SK-N-DZ (cell line): ENCODE measurements at places on chromosomes 7 and 10.

DNA sequence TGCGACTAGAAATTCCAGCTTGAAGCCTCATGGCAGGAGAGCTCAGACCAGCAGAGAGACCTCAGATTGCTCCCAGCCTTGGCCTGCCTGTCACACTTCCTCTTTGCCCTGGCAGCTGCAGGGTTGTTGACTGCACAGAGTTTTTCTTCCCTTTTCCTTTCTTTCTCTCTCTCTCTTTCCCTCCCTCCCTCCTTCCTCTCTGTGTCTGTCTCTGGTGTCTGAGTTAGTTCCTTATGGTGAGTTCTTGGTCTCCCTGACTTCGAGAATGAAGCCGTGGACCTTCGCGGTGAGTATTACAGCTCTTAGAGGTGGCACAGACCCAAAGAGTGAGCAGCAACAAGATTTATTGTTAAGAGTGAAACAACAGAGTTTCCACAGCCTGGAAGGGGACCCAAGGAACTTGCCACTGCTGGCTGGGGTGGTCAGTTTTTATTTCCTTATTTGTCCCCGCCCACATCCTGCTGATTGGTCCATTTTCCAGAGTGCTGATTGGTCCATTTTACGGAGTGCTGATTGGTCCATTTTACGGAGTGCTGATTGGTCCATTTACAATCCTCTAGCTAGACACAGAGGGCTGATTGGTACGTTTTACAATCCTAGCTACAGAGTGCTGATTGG lies 266.3 kb downstream of the RPS24 start:
- DNase-seq = no peak

- DNase-seq = no peak
Observed at GRCh38 chr10:103703941-103704919, 151.1 kb downstream of the SH3PXD2A start.

- no peak for DNase-seq
Observed at GRCh38 chr7:148821422-148821821, 62.7 kb downstream of the EZH2 start.

- DNase-seq = no peak
Observed at GRCh38 chr7:136173874-136174273, 196.7 kb upstream of the MTPN start.

GRCh38 chr7:46775020-46775419 lies 806.9 kb downstream of the TNS3 start:
- no peak for DNase-seq

GRCh38 chr7:147516391-147516790 lies 1074.2 kb upstream of the C7orf33 start:
- DNase-seq = no peak

DNA sequence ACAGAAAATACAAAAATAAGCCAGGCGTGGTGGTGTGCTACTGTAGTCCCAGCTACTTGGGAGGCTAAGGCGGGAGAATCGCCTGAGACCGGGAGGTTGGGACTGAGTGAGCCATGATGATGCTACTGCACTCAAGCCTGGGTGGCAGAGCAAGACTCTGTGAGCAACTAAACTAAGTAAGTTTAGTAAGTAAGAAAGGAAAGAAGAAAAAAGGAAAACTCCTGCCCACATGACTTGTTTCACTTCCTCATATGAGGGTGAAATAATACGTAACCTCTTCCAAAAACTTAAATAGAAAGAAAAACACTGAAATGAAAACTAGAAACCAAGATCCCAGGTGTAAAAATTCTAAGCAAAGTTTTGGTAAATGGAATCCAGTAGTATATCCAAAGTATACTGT lies 79.6 kb downstream of the LARP4B start:
- DNase-seq = no peak

DNA sequence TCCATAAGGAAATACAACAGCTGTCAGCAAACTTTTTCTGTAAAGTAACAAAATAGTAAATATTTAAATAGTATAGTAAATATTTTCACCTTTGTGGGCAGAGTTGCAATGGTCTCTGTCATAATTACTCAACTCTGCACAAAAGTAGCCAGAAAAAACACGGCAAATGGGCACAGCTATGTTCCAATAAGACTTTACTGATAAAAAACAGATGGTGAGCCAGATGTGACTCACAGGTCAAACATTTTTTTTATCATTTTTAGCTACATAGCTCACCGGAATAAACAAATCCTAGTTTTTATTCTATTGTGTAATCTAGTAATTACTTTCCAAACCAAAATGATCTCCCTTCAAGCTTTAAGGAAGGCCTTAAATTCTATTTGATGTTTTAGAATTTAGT lies 55.3 kb downstream of the NCAPG2 start:
- DNase-seq = no peak

- peak; percentile 92 for DNase-seq
Observed at GRCh38 chr10:7687228-7687907, 15.7 kb upstream of the ITIH2 start.

GRCh38 chr10:110812583-110812982 lies 59.1 kb upstream of the PDCD4 start:
- DNase-seq = no peak

DNA sequence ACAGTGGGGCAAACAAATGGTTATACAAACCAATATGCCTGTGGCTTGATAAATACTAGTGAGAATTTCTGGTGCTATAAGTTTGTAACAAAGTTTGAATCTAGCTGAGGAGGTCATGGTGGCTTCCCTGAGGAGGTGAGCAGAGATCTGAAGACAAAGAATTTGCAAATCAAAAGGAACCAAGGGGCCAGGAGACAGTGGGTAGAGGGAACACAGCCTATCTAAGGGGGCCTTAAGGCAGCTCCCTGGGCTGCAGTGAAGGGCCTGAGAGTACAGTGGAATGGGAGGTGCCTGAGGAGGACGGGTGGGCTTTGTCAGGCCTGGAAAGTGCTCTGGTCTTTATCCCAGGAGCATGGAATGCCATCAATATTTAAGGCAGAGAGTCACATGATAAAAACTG lies 21.8 kb downstream of the RNF133 start:
- no peak for DNase-seq

DNA sequence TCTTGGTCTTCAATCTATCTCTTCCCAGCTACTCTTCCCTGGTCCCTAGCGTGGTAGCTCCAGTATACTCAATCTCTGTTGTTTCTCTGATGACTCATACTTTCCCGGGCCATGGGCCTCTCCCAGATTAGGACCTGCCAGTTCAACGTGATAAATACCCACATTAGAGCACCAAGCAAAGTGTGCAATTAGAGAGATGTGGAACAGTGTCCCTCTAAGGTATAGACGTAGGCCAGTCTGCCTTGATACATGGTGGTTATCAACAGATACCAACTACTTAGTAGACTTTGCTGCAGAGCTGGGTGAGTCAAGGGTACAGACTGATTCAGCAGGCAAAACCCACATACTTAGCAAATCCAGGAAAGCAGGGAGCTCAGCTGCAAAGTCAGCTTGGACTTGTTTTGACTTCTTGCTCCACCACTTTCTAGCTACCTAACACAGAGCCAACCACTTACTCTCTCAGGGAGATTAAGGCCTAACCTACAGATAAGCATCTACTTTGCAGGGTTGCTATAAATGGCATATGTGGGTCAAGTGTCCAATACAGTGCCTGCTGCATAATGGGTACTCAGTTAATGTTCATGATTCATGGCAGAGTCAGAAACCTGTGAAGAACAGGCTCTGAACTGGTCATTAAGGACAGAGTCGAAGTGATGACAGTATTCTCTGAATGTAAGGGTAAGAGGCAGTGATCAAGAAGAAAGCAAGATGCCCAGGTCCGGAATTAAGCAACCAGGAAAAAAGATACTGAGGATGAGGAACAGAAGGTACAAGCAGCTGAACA lies 176.1 kb downstream of the CHN2 start:
- DNase-seq = peak; percentile 18

DNA sequence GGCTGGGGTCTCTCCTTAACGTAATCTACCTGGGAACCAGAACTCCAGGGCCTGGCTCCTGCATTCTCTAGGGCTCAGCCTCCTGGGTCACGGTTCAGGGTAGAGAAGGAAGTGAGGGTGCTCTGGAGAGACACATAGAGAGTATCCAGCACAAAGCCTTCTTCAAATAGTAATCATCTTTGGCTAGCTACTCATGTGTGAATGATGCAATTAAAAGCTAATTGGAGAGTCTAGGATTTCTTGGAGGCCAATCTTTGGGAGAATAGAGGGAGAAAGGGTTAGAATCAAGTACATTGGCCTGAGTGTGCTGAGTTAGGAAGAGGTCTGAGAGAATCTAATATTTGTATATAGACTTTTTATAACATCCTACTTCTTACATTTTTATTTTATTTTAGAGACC lies 24.0 kb upstream of the MALRD1 start:
- no peak for DNase-seq

DNA sequence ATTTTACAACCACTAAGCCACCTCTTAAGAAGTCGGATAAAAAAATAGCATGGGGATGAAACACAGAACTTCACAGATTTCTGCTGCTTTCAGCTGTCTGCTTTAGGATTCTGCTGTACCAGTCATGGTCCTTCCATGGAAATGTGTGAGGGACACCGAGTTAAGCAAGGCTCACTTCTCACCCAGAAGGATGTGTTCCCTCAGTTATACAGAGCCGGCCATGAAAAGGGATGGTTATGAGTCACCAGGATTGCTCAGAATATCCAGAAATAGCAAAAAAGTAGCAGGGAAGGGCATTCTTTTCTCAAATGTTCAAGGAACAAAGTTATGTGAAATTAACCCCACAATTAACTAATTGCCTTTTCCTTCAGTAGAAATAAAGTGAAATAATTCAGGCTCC lies 124.4 kb downstream of the AMPH start:
- no peak for DNase-seq

DNA sequence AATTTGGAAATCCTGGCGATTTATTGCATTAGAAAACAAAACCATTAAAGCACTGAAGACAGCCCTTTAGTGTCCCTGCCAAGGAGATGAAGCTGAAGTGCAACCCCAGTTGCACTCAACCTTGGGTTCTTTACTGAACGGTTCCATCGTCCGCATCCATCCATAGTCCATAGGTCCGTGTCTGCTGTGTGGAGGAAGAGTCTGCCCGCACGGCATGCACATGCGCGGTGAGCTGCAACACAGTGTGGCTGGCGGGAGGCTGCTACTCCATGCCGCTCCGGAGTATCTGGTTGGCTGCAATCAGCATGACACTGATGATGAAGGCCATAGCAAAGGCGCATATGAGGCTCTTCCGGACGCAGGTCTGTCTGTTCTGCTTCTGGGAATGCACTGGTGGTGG lies 624.6 kb downstream of the CALN1 start:
- no peak for DNase-seq

DNA sequence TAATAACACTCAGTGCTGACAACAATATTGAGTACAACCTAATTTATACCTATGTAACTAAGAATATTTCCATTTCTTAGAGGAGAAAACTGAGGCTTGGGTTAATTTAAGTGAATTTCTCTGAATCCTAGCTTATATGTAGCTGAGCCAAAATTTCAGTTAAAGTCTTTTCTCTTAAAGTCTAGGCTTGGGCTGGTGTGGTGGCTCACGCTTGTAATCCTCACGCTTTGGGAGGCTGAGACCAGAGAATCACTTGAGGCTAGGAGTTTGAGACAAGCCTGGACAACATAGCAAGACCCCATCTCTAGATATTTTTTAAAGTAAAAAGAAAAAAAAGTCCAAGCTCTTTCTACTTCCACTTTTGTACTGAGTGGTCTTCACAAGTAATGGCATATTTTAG lies 92.1 kb downstream of the CUL1 start:
- no peak for DNase-seq

DNA sequence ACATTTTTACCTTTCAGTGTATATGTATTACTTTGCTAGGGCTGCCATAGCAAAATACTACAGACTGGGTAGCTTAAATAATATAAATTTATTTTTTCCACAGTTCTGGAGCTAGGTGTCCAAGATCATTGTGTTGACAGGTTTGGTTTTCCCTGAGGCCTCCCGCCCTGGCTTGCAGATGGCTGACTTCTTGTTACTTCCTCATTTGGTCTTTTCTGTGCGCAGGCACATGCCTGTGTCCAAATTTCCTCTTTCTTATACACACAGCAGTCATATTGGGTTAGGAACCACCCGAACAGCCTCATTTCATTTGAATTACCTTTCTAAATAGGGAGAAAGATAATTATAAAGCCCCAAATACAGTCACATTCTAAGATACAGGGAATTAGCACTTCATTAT lies 521.6 kb upstream of the SORCS1 start:
- DNase-seq = no peak

- DNase-seq = no peak
Observed at GRCh38 chr7:101575721-101576120, 53.4 kb downstream of the MYL10 start.

DNA sequence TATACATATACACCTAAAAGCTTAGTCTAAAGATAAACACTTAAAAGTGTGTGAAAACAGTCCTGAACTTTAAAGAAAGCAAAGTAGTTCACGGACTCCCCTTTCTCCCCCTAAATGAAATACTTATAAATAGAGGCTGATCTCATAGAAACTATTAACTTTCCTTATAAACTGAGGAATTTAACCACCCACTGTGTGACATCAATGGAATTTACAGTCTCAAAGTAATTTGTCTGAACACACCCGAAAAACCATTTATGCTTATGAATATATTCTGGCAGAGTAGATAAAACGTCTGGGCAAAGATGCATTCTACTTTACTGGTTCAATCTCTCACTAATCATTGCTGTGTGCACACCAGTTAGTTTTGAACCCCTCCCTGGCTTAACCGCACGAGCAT lies 181.8 kb upstream of the DGKB start:
- DNase-seq = no peak

DNA sequence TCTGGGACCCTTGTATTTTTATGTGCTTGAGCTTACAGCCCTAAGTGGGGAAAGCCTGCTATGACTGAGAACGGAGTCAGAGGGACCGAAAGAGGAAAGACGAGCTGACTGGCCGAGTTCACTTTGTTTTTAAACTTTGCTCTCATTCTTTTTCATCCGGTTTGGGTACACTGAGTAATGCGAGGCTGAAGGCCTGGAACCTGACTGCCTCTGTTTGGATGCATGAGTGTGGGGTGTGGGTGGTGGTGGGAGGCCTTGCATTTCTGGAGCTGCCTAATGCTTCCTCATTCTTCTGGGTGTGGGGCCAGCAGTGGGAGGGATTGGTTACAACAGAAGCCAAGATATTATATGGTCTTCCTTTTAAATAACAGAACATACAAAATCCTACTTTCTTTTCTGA lies 155.5 kb downstream of the BUB3 start:
- DNase-seq = no peak

DNA sequence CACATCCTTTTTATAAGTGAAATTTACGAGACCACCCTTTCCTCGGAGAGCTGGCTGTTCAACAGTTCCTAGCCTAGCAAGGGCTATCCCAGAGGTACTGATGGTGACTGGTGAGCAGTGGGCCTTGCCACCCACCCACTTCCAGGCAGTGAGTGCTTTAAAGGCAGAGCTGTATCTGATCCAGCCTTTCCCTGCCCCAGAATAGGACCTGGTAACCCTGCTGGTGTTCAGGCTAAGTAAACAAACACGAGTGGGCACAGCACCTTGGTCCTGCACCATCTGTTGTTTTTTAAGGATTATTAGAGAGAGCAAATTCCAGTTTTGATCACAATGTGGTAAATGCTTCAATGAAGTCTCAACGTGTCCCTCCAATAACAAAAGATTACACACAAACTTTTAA lies 75.7 kb downstream of the COBL start:
- DNase-seq = no peak

GRCh38 chr10:126224967-126225671 lies 163.2 kb downstream of the ADAM12 start:
- no peak for DNase-seq
